Coronary artery (tissue), 2 donors: ENCODE measurements at places on chromosomes 13 and 19.
A peak's percentile ranks its signal among the peaks of the same experiment; 100 is the strongest.

- DNase-seq, result no peak
Measured at GRCh38 chr19:14943601-14944000, 2.3 kb downstream of the OR7C2 start.

DNA sequence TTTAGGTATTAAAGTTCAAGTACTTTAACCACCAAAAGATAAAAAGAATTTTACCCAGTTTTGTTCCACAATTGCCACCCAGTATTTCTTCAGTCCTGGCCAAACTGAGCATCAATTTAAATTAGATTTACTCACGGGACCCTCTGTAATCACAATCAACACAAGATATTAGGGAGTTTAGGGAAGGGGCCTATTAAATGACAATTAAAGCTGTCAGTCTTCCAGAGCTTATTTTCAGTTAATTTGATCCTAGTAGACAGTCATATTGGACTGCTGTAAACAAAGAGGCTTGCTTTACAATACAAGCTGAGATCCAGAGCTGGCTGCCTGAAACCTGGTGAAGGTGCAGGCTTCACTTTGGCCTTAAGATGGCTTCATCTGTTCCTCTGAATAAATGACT lies 321.2 kb upstream of the NBEA start:
- DNase-seq, result no peak

- no peak for DNase-seq
Measured at GRCh38 chr13:79386125-79386826, 19.8 kb downstream of the RBM26 start.

GRCh38 chr13:37795326-37795725 lies 74.2 kb downstream of the TRPC4 start:
- no peak for DNase-seq

GRCh38 chr19:14203177-14203576 lies 2.8 kb downstream of the ADGRL1 start:
- DNase-seq, result no peak

DNA sequence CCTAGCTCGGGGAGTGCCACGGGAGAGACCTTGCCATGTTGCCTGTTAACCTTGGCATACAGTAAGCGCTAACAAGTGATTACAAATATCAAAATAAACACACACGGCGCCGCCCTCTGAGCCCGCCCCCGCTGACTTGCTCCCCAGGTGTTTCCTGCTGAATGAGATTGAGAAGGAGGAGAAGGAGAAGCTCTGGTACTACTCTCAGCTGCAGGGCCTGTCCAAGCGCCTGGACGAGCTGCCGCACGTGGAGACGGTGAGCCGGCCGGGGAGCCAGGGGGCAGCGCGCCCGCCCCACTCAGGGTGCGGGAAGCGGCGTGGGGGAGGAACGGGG lies 5.0 kb downstream of the APC2 start:
- no peak for DNase-seq

GRCh38 chr13:99255271-99255670 lies 2.9 kb downstream of the GPR18 start:
- DNase-seq, result no peak

- DNase-seq, result peak; percentile 94
Measured at GRCh38 chr19:850221-850978, 1.7 kb upstream of the ELANE start.
